Chondrocyte (in vitro differentiated cells): ENCODE measurements at places on chromosomes 6 and 20. TPM values are rescaled to one million over a fixed set of nuclear protein-coding genes. Genes with fewer than 3 reads are reported as not detected.

The SASH1 gene
- 54.2 to 89.3 TPM (median 82.9 TPM) in 3 replicates for total RNA-seq

The FOXC1 gene
- 84.2 to 125 TPM (median 84.4 TPM) in 3 replicates for total RNA-seq

The IL17F gene
- not detected in 3 replicates for total RNA-seq

DNA sequence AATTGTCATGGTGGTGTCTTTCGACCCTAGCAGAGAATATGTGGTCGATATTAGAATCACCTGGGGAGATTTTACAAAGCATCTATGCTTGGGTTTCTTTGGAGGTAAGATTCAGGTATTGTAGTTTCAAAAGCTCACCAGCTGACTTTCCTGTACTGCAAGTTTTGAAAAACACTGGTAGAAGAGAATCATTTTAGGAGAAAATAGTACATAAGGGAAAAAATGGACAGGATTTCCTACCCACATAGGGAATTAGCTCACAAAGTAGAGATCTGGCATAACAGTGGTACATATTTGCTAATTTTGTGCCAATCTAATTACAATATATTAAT, 27.4 kb upstream of the ABT1 start:
- H3K27ac ChIP-seq = peak overlapping the region; percentile 91
- no peaks in the 10 kb centered on the region for H3K27me3 ChIP-seq
- peak overlapping the region; percentile 97 for H3K4me3 ChIP-seq
- H3K4me1 ChIP-seq = peaks cover 21% of the 10 kb centered on the region

- DNase-seq = no peak
- no peaks in the 10 kb centered on the region for H3K27me3 ChIP-seq
- H3K36me3 ChIP-seq = no peaks in the 10 kb centered on the region
- no peak overlapping the region for H3K27ac ChIP-seq
- peaks cover 32% of the 10 kb centered on the region for H3K4me1 ChIP-seq
- no peak overlapping the region for H3K4me3 ChIP-seq
These were observed 142.1 kb upstream of the SULF2 start for GRCh38 chr20:47927385-47927851.

GRCh38 chr6:70590400-70590799, 23.7 kb downstream of the SDHAF4 start:
- H3K4me3 ChIP-seq = no peak overlapping the region
- H3K36me3 ChIP-seq = peaks cover 5% of the 10 kb centered on the region
- no peak overlapping the region for H3K27ac ChIP-seq
- no peak for DNase-seq
